ENCODE measurements at places on chromosomes 7 and 10. TPM values are rescaled to one million over a fixed set of nuclear protein-coding genes. Genes with fewer than 3 reads are reported as not detected.

- H3K4me3 ChIP-seq: no peak overlapping the region
- no peak overlapping the region for H3K27ac ChIP-seq
- H3K4me1 ChIP-seq: no peaks in the 10 kb centered on the region
- peak; percentile 17 for DNase-seq
- H3K27me3 ChIP-seq: no peaks in the 10 kb centered on the region
- H3K36me3 ChIP-seq: no peaks in the 10 kb centered on the region
Observed at GRCh38 chr7:24169077-24169624, 114.8 kb upstream of the NPY start.

DNA sequence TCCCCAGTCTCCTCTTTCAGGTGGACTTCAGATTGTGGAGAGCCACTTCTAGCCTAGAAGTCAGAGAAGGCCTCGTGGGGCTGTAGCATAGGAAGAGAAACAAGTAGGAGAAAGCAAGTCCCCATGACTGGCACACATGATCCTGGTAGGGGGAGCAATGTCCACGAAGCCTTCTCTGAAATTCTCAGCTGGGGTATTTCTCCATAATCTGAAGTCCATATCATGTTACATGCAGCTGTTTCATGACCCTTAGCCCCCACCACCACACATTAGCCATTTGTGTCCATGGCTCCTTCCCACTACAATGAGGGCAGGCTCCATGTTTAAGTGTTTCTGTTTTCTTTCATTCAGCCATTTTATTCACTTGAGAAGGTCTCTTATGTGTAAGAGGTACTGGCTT is 43.2 kb downstream of the LAMB4 start:
- H3K4me1 ChIP-seq: peaks cover 2% of the 10 kb centered on the region
- H3K36me3 ChIP-seq: no peaks in the 10 kb centered on the region

PRLHR gene
- not detected for total RNA-seq

DNA sequence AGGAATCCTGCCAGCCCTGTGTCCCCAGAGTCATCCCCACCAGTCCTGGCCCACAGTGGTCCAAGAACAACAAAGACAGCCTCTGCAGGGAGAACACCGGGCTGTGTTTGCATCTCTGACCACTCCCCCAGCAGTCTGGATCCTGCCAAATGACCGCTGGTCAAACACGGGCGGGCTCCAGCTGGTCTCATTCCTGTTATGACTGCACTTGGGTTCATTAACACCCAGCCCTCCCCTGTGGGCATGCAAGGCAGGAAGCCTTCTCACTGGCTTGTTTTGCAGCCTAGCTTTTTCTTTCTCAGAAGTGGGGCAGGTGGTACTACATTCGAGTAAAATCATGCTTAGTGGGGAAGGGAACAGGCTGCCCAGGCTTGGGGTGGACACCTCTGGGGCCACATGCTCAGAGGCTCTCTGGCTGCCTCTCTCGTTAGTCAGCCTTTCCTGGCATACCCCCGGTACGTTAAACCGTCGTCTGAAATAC is 190.0 kb downstream of the PLXNA4 start:
- H3K27ac ChIP-seq: no peak overlapping the region
- H3K4me3 ChIP-seq: no peak overlapping the region
- H3K36me3 ChIP-seq: no peaks in the 10 kb centered on the region
- H3K27me3 ChIP-seq: peaks cover 56% of the 10 kb centered on the region

DNA sequence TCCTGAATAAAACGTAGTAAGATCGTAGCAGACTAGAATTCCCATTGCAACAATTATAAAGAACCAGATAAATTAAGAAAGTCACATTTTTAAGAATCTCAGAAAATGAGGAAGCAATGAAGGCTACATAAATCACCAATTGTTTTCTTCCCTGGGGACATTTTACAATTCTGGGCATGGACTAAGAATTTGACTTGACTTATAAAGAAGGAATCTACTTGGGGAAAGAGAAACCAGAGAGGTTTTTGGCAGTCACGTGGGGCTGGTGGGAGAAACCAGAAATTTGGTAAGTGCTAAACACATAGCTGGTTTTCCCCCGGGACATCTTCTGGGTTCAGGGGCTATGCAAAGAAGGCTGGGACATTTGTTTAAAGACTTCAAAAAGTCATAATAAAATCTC is 109.8 kb upstream of the IL6 start:
- H3K4me1 ChIP-seq: peaks cover 2% of the 10 kb centered on the region
- H3K36me3 ChIP-seq: no peaks in the 10 kb centered on the region
- DNase-seq: no peak
- peaks cover 29% of the 10 kb centered on the region for H3K27me3 ChIP-seq

DNA sequence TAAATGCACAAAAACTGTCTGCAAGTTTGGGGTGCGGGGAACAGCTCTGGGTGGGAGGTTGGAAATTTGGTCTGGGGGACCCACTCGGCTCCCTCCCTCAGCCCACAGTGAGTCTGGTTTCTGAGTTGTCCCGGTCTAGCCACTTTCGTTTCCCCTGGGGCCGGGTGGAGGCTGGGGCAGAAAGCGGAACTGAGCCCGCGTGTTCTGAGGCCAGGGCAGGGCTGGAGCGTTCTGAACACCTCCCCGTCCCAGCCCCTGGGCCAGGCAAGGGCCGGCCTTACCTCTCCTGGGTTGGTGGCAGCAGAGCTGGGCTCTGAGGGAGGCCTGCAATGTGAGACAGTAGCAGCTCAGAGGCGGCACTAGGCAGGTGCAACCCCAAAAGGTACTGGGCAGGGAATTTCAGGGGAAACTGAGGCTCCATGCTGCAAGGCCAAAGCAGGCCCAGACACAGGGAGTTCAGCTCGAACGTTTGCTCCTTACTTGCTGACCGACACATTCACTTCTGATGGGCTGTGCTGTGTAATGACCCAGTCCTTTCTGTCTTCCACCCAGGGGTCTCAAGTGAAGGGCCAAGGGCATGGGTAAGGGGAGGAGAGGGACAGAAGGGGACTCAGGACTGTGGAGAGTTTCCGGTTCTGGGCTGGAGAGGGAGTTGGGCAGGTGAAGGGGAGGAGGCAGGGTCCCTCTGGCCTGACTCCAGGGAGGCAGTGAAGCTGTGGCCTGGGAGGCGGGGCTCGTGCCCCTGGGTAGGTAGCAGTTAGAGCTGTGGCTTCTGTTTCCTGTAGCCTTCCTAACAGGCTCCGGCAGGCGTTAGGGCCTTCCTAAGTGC is 3.0 kb downstream of the IRF5 start:
- peaks cover 14% of the 10 kb centered on the region for H3K27me3 ChIP-seq
- peak overlapping the region; percentile 91 for H3K4me3 ChIP-seq
- DNase-seq: peak; percentile 75

- peaks cover 9% of the 10 kb centered on the region for H3K36me3 ChIP-seq
- no peak for DNase-seq
- peaks cover 2% of the 10 kb centered on the region for H3K27me3 ChIP-seq
- no peak overlapping the region for H3K27ac ChIP-seq
- H3K4me1 ChIP-seq: peaks cover 11% of the 10 kb centered on the region
Observed at GRCh38 chr10:45439873-45440272, 65.9 kb downstream of the ALOX5 start.

GRCh38 chr7:36712015-36712414 is 12.3 kb downstream of the AOAH start:
- H3K27ac ChIP-seq: no peak overlapping the region
- no peaks in the 10 kb centered on the region for H3K27me3 ChIP-seq
- H3K4me1 ChIP-seq: peaks cover 42% of the 10 kb centered on the region
- DNase-seq: no peak
- no peak overlapping the region for H3K4me3 ChIP-seq
- H3K36me3 ChIP-seq: peaks cover 66% of the 10 kb centered on the region

EPHA1 gene
- total RNA-seq: 0.09 TPM

GRCh38 chr7:20722941-20723340 is 63.7 kb downstream of the SP8 start:
- DNase-seq: no peak
- H3K36me3 ChIP-seq: no peaks in the 10 kb centered on the region
- no peaks in the 10 kb centered on the region for H3K27me3 ChIP-seq
- no peaks in the 10 kb centered on the region for H3K4me1 ChIP-seq
- no peak overlapping the region for H3K27ac ChIP-seq

NPTX2 gene
- not detected for total RNA-seq

DNA sequence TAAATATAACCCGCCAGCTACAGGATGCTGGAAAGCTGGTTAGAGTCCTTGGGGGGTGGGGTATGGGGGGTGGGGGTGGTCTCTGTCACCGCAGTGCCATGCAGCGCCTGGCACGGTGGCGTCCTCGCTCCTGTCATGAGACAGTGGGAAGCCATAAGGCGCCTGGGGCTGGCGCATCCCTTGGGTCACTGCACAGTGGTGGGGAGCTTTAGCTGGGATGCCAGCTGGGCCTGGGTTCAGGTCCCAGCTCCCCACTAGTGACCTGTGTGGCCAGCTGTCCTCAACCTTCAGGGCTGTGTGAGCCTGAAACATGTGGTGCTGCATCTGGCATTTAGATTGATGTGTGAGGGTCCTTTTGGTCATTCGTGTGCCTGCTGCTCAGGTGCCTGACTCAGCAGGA is 93.9 kb downstream of the BMS1 start:
- DNase-seq: no peak
- peaks cover 1% of the 10 kb centered on the region for H3K27me3 ChIP-seq
- no peak overlapping the region for H3K4me3 ChIP-seq
- no peaks in the 10 kb centered on the region for H3K36me3 ChIP-seq
- no peaks in the 10 kb centered on the region for H3K4me1 ChIP-seq
- no peak overlapping the region for H3K27ac ChIP-seq

TMEM72 gene
- not detected for total RNA-seq

GRCh38 chr7:128915271-128915819 is 4.8 kb upstream of the KCP start:
- peak overlapping the region; percentile 34 for H3K4me3 ChIP-seq
- no peak overlapping the region for H3K27ac ChIP-seq
- no peaks in the 10 kb centered on the region for H3K36me3 ChIP-seq
- peaks cover 4% of the 10 kb centered on the region for H3K4me1 ChIP-seq
- peaks cover 59% of the 10 kb centered on the region for H3K27me3 ChIP-seq
- no peak for DNase-seq

PCDH15 gene
- not detected for total RNA-seq

DNA sequence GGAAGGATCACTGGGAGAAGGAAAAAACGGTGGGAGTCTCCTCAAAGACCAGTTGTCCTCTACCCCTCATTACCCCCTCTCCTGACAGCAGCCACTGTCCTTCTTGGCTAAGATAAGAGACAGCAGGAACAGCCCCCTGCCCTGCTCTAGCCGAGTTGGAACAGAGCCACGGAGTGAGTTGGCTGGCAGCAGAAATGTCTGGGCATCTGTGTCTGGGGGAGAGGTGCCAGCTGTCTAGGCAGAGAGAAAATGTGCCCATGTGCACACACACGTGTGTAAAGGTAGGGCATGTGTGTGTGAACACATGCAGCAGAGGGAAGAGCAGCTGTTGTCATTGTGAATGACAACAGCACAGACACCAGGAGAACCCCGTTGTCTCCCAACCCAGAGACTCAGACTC is 9.4 kb upstream of the HILPDA start:
- no peak overlapping the region for H3K27ac ChIP-seq
- H3K4me3 ChIP-seq: no peak overlapping the region
- no peak for DNase-seq
- no peaks in the 10 kb centered on the region for H3K36me3 ChIP-seq

DNA sequence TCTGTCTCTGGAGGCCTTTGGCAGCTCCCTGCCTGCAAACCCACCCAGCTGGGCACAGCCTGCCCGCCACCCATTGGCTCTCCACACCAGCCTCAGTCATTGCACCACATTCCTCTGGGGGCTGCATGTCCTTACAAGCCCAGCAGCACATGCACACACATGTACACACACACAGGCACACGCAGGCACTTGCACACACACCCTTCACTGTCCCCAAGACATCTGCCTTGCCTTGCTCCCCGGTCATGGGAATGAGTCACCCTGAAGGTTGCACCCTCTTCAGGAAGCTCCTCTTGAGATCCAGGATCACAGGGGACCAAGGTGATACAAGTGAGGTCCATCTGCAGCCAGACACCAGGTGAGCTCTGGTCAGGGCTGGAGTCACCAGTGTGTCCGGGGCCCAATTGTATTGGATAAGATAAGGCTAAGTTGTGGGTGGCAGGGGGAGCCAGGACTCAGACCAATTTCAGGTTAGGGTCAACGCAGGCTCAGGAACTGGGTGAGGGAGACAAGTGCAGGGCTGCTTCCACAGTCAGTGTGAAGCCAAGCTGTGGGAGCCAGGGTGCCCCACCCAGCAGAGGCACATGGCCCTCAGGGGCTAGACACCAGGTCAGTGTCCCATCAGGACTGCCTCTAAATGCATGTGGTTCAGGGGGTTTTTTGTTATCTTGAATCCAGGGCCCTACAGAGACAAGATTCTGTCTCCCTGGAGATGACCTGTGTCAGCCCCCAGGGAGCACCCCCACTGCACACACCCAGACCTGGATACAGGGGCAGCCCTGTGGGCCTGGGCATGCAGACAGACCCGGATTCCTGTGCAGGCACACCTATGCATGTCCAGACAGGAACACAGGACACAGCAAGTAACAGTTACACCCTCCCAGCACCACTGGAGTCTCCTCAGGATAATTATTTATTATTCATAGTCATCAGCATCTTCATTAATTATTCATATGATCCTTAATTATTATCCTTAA is 33.8 kb downstream of the KCNH2 start:
- H3K27me3 ChIP-seq: peaks cover 11% of the 10 kb centered on the region
- H3K4me3 ChIP-seq: no peak overlapping the region
- no peak for DNase-seq
- H3K36me3 ChIP-seq: no peaks in the 10 kb centered on the region
- H3K27ac ChIP-seq: no peak overlapping the region

DNA sequence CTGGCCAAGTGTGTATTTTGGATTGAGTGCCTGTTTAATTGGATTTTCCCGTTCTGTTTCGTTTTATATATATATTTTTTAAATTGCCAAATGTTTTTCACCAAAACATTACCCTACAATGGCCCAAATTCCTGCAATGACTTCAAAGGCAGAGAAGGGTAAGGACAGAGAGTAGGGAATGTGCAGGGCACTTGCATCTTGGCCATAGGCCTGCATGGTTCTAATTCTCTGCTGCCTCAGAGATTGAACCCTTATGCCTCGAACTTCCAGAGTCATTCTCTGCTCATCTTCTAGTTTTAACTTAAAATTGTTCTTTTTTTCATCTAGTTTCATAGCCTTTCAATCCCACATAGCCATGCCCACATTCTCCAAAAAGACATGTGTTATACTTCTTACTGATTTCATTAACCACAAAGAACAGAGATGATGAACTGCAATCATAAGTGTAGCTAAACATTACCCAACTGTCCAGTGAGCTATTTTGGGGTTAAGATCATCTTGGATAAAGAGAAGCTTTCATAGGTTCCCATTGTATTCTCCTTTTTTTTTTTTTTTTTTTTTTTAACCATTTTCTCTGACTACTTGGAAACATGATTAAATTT is 177.6 kb downstream of the PLXDC2 start:
- H3K36me3 ChIP-seq: no peaks in the 10 kb centered on the region
- H3K27me3 ChIP-seq: no peaks in the 10 kb centered on the region
- H3K4me1 ChIP-seq: no peaks in the 10 kb centered on the region
- DNase-seq: no peak
- H3K4me3 ChIP-seq: no peak overlapping the region

ASB10 gene
- total RNA-seq: not detected

GRCh38 chr10:43384252-43385221 is 13.1 kb downstream of the FXYD4 start:
- H3K4me3 ChIP-seq: no peak overlapping the region
- no peak for DNase-seq
- H3K27me3 ChIP-seq: no peaks in the 10 kb centered on the region

GRCh38 chr10:67793313-67793712 is 44.7 kb downstream of the DNAJC12 start:
- no peak overlapping the region for H3K27ac ChIP-seq
- no peak for DNase-seq
- no peaks in the 10 kb centered on the region for H3K36me3 ChIP-seq
- H3K4me3 ChIP-seq: no peak overlapping the region
